Articular chondrocyte of knee joint (primary cell): ENCODE measurements at places on chromosomes 2 and 18. TPM values are rescaled to one million over a fixed set of nuclear protein-coding genes. Genes with fewer than 3 reads are reported as not detected.

The DBI gene
- total RNA-seq: 76.6 and 93.0 TPM in 2 replicates

The GKN1 gene
- 0.26 TPM in 1 of 2 replicates, not detected in the other for total RNA-seq

The IKZF2 gene
- 6.8 and 10.6 TPM in 2 replicates for total RNA-seq

The CREG2 gene
- total RNA-seq: under 0.01 and 0.22 TPM in 2 replicates

The BCL2 gene
- total RNA-seq: 3.7 and 4.6 TPM in 2 replicates

The SCN7A gene
- not detected in 2 replicates for total RNA-seq

The IFT172 gene
- total RNA-seq: 29.3 and 30.7 TPM in 2 replicates
